ENCODE measurements at places on chromosomes 3 and 15. TPM values are rescaled to one million over a fixed set of nuclear protein-coding genes. Genes with fewer than 3 reads are reported as not detected.
A peak's percentile ranks its signal among the peaks of the same experiment; 100 is the strongest.

DNA sequence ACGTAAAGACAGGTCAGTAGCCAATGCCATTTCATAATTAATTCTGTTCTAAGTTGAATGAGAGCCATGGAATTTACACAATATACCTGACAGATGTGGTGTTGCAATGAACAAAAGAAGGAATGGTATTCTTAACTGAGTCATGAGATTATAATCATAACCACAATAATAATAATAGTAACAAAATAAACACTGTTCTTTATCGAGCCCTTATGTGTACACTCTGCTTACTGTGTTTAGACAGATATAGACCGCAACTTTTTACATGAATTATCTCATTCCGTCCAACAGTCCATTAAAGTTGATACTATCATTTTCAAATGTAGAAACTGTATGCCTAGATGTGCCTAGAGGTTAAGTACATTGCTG is 28.2 kb upstream of the SCAANT1 start:
- DNase-seq, result no peak
- peaks cover 12% of the 10 kb centered on the region for H3K4me1 ChIP-seq
- no peaks in the 10 kb centered on the region for H3K36me3 ChIP-seq
- no peak overlapping the region for H3K4me3 ChIP-seq

GRCh38 chr3:50212502-50212901 is 7.4 kb downstream of the SLC38A3 start:
- no peak for DNase-seq
- H3K4me3 ChIP-seq, result no peak overlapping the region
- no peaks in the 10 kb centered on the region for H3K27me3 ChIP-seq
- H3K36me3 ChIP-seq, result no peaks in the 10 kb centered on the region
- no peaks in the 10 kb centered on the region for H3K4me1 ChIP-seq

- H3K36me3 ChIP-seq, result no peaks in the 10 kb centered on the region
- H3K4me3 ChIP-seq, result peak overlapping the region; percentile 93
- H3K27me3 ChIP-seq, result no peaks in the 10 kb centered on the region
- peaks cover 22% of the 10 kb centered on the region for H3K4me1 ChIP-seq
- H3K27ac ChIP-seq, result peak overlapping the region; percentile 91
Observed at GRCh38 chr15:68228143-68228970, 1.2 kb downstream of the CLN6 start.

GRCh38 chr3:9957214-9957613 is 5.0 kb upstream of the PRRT3 start:
- no peak overlapping the region for H3K27ac ChIP-seq
- no peak overlapping the region for H3K4me3 ChIP-seq
- H3K27me3 ChIP-seq, result no peaks in the 10 kb centered on the region
- peaks cover 3% of the 10 kb centered on the region for H3K4me1 ChIP-seq

Gene CRELD1
- 56.7 TPM for total RNA-seq

Gene CALML4
- 14.2 TPM for total RNA-seq
